ENCODE measurements at places on chromosomes 13 and 19. TPM values are rescaled to one million over a fixed set of nuclear protein-coding genes. Genes with fewer than 3 reads are reported as not detected.

ZNF708 gene
- total RNA-seq: 20.0 TPM

- H3K36me3 ChIP-seq: no peaks in the 10 kb centered on the region
- no peaks in the 10 kb centered on the region for H3K27me3 ChIP-seq
- no peaks in the 10 kb centered on the region for H3K4me1 ChIP-seq
- peak; percentile 25 for DNase-seq
- H3K4me3 ChIP-seq: no peak overlapping the region
- H3K27ac ChIP-seq: no peak overlapping the region
Measured at GRCh38 chr13:39451301-39451700, 151.7 kb downstream of the LHFPL6 start.

COL5A3 gene
- 22.2 TPM for total RNA-seq

DNA sequence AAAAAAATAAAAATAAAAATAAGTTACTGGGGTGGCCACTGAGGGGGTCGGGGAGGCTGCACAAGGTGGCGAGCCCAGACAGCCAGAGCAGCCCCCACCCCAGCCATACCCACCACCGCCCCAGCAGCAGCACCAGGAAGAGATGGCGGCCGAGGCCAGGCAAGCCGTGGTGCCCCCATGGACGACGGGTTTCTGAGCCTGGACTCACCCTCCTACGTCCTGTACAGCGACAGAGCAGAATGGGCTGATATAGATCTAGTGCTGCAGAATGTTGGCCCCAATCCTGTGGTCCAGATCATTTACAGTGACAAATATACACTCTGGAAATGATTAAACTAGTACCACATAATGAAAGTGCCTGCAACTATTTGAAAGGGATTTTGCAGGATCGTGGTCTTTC lies 71.6 kb upstream of the ZDHHC20 start:
- H3K27ac ChIP-seq: no peak overlapping the region
- no peak overlapping the region for H3K4me3 ChIP-seq
- H3K36me3 ChIP-seq: no peaks in the 10 kb centered on the region
- peaks cover 10% of the 10 kb centered on the region for H3K4me1 ChIP-seq

- H3K4me1 ChIP-seq: no peaks in the 10 kb centered on the region
- no peak overlapping the region for H3K27ac ChIP-seq
- no peak for DNase-seq
- no peaks in the 10 kb centered on the region for H3K27me3 ChIP-seq
Measured at GRCh38 chr19:41541990-41542584, 33.9 kb upstream of the CEACAM21 start.

DNA sequence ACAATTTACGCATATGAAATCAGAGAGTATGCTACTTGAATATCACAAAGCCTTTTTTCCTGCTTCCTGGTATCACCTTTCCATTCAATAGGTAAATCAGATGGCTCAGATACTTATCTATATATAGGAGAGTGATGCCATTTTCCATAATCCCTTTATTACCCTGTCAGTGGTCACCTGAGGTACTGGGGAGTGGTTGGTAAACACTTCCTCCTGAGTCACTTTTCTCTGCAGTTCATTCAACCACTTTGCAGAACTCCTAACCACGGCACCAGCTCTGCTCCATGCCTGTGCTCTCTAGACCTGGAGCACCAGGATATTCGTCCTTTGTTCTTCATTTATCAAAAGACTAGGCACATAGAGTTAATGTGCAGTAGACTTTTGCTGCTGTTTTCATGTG lies 748.5 kb upstream of the KLHL1 start:
- DNase-seq: no peak
- H3K4me1 ChIP-seq: no peaks in the 10 kb centered on the region
- no peaks in the 10 kb centered on the region for H3K36me3 ChIP-seq
- no peak overlapping the region for H3K4me3 ChIP-seq

SIGLEC14 gene
- total RNA-seq: not detected

- no peaks in the 10 kb centered on the region for H3K4me1 ChIP-seq
- H3K27me3 ChIP-seq: no peaks in the 10 kb centered on the region
- no peaks in the 10 kb centered on the region for H3K36me3 ChIP-seq
Measured at GRCh38 chr19:8577741-8578140, 499 bp upstream of the MYO1F start.

All from astrocyte (in vitro differentiated cells and primary cell).